Skeletal muscle cell (primary cell): ENCODE measurements at places on chromosomes 5 and 9.

GRCh38 chr5:54705994-54706653 is 188.6 kb downstream of the SNX18 start:
- DNase-seq: no peak

DNA sequence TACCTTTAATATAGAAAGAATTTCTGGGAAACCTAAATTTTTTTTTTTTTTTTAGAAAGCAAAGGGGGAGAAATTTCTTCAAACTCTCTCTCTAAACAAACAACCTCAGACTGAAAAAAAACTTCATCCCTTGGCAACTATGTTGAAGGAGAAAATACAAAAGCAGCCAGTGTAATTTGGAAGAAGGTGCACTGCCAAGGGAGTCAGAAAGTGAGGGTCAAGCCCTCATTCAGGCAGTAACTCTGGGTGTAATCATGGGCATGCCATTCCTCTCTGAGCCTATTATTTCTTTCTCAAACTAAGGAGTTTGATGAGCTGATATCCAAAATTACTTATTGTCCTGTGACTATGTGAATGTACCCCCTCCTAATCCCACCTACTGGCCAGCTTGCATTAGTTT is 203.1 kb downstream of the BRINP1 start:
- no peak for DNase-seq

- no peak for DNase-seq
Observed at GRCh38 chr9:20087481-20087880, 298.6 kb upstream of the SLC24A2 start.

DNA sequence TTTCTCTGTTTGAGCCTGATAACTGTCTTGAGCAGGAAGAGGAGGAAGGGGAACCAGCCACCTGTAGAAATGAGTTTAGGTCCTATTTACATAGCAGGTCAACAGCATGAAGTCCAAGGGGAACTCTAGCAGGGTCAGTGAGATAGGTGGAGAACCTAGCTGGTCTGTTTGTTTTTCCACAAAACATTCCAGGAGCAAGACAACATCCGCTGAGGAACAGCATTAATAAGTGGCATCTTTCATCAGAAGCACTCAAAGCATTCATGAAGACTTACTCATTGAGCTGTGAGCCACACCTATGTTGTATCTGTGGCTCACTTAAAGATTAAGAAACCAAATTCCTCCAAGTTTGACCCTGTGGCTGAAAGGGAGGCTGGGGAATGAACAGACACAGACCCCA is 115.9 kb downstream of the ACTBL2 start:
- DNase-seq: no peak
